SIG-M5 (cell line): ENCODE measurements at places on chromosomes 16 and 17.

GRCh38 chr17:27585153-27585681, 45.8 kb upstream of the LGALS9 start:
- DNase-seq: no peak

DNA sequence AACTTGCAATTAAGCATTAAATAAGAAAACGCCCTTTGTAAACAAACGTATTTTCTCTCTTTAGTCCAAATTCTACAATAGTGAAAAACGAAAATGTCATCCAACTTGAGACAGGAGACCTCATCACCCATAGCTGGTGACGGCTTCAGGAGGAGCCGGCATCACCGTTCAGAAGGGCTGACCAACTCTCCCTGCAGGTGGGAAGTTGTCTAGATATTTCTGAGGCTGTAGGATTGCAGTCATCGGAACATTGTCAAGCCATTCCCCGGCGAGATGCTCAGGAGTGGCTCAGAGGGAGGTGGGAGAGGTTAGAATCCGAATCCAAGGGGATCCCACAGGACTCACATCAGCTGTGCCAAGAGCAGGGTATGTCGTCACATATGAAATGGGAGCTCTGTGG, 76.7 kb downstream of the RBFOX3 start:
- DNase-seq: no peak

GRCh38 chr17:61351745-61352407, 47.8 kb upstream of the TBX2 start:
- DNase-seq: no peak

- DNase-seq: no peak
Observed at GRCh38 chr17:57669671-57670529, 75.2 kb downstream of the CCDC182 start.

GRCh38 chr16:85947230-85948137, 48.5 kb downstream of the IRF8 start:
- DNase-seq: no peak

GRCh38 chr17:46159686-46160085, 33.5 kb downstream of the KANSL1 start:
- DNase-seq: no peak

DNA sequence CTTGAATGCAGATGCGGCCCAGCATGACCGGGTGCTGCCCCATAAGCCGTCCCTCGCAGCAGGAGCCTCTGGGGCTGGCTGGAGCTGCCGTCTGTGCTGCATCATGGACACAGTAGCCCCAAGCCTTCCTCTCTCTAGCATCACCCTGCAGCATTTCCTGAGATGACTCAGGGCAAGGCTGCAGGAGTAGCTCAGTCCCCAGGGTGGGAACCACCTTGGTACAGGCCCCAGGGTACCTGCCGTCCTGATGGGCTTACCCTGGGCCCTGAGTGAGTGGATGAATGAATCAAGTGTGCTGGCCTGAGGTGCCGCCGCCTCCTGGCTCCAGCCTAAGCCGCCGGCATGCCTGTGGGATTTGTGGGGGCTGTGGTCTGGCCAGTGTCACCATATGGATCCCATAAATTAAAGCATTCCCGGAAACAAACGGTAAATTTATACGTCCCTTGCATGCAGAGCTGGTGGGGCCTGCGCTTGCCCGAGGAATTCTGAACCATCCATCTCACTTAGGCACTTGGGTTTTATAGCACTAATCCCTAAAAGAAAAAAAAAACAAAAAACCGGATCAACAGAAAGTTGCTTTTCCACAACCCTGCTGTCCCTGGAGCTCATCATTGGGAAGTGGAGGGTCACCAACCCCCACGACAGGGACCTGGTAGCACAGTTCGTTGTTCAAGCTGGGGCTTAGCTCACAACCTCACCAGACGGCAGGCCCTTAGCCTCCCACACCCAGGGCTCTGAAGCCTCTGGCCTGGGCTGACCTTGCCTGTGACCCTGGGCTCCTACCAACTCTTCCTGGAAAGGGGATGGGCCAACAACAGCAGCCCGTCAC, 242.6 kb upstream of the CIBAR2 start:
- no peak for DNase-seq

DNA sequence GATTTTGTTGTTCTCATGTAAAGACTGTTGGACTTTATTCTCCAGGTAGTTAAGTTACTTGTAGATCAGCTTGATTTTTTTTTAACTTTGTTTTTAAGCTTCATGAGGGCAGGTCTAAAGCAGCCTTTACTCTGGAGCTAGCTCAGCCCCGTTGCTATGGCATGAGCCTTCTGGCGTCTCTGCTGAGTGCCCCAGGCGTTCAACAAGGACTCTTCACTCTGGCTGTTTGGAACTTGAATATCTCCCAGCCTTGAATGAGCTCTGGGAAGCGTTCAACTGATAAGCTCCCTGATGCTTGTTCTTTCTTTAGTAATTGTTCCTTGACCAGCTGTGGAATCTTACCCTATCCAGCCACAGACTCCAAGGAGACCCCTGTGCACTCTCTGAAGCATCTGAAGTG, 82.3 kb downstream of the GNAO1 start:
- no peak for DNase-seq
